Cardiac ventricle fibroblast (primary cell): ENCODE measurements at places on chromosomes 12 and 14. TPM values are rescaled to one million over a fixed set of nuclear protein-coding genes. Genes with fewer than 3 reads are reported as not detected.

The GPHN gene
- total RNA-seq = 15.8 and 21.3 TPM in 2 replicates

The DPF3 gene
- total RNA-seq = 0.19 and 0.29 TPM in 2 replicates

The KRT82 gene
- not detected in 2 replicates for total RNA-seq

The ERO1A gene
- 38.1 and 62.5 TPM in 2 replicates for total RNA-seq

The LRRK2 gene
- 4.9 and 5.8 TPM in 2 replicates for total RNA-seq

The EML5 gene
- total RNA-seq = not detected in 2 replicates

The TAS2R42 gene
- total RNA-seq = not detected in 2 replicates

The LAG3 gene
- 0.06 and 0.10 TPM in 2 replicates for total RNA-seq

The TNFAIP2 gene
- 43.3 and 69.3 TPM in 2 replicates for total RNA-seq

The KRT83 gene
- total RNA-seq = not detected in 2 replicates

The NYNRIN gene
- total RNA-seq = 7.6 and 9.5 TPM in 2 replicates

The PTGER2 gene
- total RNA-seq = 5.6 and 7.1 TPM in 2 replicates

The ALX1 gene
- total RNA-seq = 0.54 and 0.69 TPM in 2 replicates

The TSPAN19 gene
- not detected in 2 replicates for total RNA-seq

The METAP2 gene
- total RNA-seq = 61.3 and 95.8 TPM in 2 replicates

The CLEC2D gene
- 1.1 and 2.3 TPM in 2 replicates for total RNA-seq

The KICS2 gene
- total RNA-seq = 6.3 and 7.1 TPM in 2 replicates

The SLC25A21 gene
- 0.44 TPM in 1 of 2 replicates, not detected in the other for total RNA-seq

The B3GNT4 gene
- total RNA-seq = 0.15 TPM in 1 of 2 replicates, not detected in the other

The SMCO2 gene
- not detected in 2 replicates for total RNA-seq

The GALNT8 gene
- total RNA-seq = not detected in 2 replicates

The TAS2R14 gene
- total RNA-seq = 0.98 and 1.6 TPM in 2 replicates

The MAGOHB gene
- 4.7 and 7.2 TPM in 2 replicates for total RNA-seq

The SSPN gene
- 7.2 and 8.2 TPM in 2 replicates for total RNA-seq

The SIRT4 gene
- 0.50 and 2.6 TPM in 2 replicates for total RNA-seq

The KLRC1 gene
- not detected in 2 replicates for total RNA-seq

The SLC38A6 gene
- total RNA-seq = 14.1 and 19.1 TPM in 2 replicates

The RDH16 gene
- 0.06 TPM in 1 of 2 replicates, not detected in the other for total RNA-seq

The SYNE2 gene
- 18.6 and 21.8 TPM in 2 replicates for total RNA-seq

The MMP17 gene
- 6.9 and 8.9 TPM in 2 replicates for total RNA-seq

The RNASE4 gene
- total RNA-seq = 100.0 and 133 TPM in 2 replicates

The PRB2 gene
- total RNA-seq = not detected in 2 replicates

The KCNA1 gene
- total RNA-seq = under 0.01 and 0.29 TPM in 2 replicates

The ZNF384 gene
- total RNA-seq = 20.0 and 20.5 TPM in 2 replicates

The SLC8A3 gene
- not detected in 2 replicates for total RNA-seq
